Memory B cell (primary cell): ENCODE measurements at places on chromosomes 2 and 18.

- DNase-seq = no peak
Measured at GRCh38 chr2:191320881-191321280, 75.7 kb downstream of the MYO1B start.

DNA sequence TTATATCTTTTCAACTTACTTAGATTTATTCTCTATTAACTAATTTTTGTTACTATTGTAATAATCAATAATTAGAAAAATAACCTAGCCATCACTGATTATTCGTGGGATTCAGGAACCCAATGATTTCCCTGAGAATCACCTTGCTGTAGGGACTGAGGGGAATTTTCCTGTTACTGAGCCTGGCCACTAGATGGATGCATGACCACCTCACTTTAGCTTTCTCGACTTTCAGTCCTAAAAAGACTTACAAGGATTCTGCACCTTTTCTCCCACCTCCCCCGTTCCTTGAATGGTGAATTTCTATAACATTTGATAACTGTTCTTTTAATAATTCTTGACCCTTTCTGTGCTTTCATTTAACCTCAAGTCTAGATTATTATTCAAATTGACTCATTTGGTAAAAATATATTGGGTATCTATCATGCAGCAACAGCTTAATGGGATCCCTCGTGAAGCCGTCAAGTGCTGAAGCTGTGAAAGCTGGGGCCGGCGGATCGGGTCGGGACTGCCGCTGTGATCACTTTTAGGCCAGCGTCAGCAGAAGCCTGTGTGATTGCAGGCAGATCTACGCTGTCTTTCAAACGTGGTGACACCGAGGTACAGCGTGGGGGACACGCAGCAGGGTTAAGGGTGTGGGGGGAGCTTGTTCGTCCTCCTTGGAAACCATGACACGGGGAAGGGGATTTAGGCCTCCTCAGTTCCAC lies 38.8 kb upstream of the TMEM18 start:
- DNase-seq = no peak

- no peak for DNase-seq
Measured at GRCh38 chr2:128250229-128251025, 68.2 kb downstream of the HS6ST1 start.

DNA sequence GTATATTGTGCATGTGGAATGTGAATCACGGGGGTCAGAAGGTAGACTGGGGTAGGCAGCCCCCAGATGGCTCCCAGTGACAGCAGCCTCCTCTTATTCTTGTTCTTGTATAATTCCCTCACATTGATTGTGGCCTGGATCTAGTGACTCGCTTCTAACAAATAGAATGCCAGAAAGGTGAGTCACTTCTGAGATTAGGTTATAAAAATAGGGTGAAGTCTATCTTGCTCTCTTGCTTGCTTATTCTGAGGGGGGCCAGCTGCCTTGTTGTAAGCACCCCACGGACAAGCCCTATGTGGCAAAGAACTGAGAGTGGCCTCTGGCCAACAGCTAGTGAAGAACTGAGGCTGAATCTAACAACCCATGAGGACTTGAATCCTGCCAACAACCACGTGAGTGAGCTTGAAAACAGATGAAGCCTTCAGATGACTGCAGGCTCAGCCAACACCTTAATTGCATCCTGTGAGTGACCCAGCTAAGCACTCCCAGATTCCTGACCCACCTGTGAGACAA lies 15.6 kb upstream of the RMND5A start:
- no peak for DNase-seq

GRCh38 chr2:85536479-85536878 lies 2.5 kb upstream of the MAT2A start:
- no peak for DNase-seq

- DNase-seq = no peak
Measured at GRCh38 chr2:101559551-101559950, 84.6 kb upstream of the RFX8 start.

- no peak for DNase-seq
Measured at GRCh38 chr2:167750675-167751074, 496.7 kb downstream of the STK39 start.
